Type B pancreatic cell (in vitro differentiated cells): ENCODE measurements at places on chromosomes 6 and 20. TPM values are rescaled to one million over a fixed set of nuclear protein-coding genes. Genes with fewer than 3 reads are reported as not detected.

The TMC2 gene
- not detected in 2 replicates for total RNA-seq

The UQCC2 gene
- total RNA-seq = 79.5 and 98.8 TPM in 2 replicates

The TREML2 gene
- not detected in 2 replicates for total RNA-seq

The TMEM151B gene
- total RNA-seq = 0.52 and 3.2 TPM in 2 replicates

The PTPN1 gene
- 26.6 and 27.6 TPM in 2 replicates for total RNA-seq

The NMBR gene
- total RNA-seq = 0.22 TPM in 1 of 2 replicates, not detected in the other

The NRM gene
- total RNA-seq = 21.8 and 48.9 TPM in 2 replicates

The PKIG gene
- 13.9 and 24.3 TPM in 2 replicates for total RNA-seq

The KCNK16 gene
- 22.6 and 41.1 TPM in 2 replicates for total RNA-seq

The MYCT1 gene
- total RNA-seq = not detected in 2 replicates

The WASF1 gene
- total RNA-seq = 17.7 and 120 TPM in 2 replicates

The PHF1 gene
- 23.8 and 49.6 TPM in 2 replicates for total RNA-seq

The IP6K3 gene
- 0.75 TPM in 1 of 2 replicates, not detected in the other for total RNA-seq

The CTCFL gene
- 0.07 TPM in 2 replicates for total RNA-seq

The CTAGE9 gene
- not detected in 2 replicates for total RNA-seq

The FBXO30 gene
- 8.3 and 11.6 TPM in 2 replicates for total RNA-seq

The TMEM244 gene
- not detected in 2 replicates for total RNA-seq

The GABRR1 gene
- total RNA-seq = 0.12 TPM in 1 of 2 replicates, not detected in the other

The LZTS3 gene
- 17.2 and 17.3 TPM in 2 replicates for total RNA-seq

The SCRT2 gene
- 0.36 TPM in 1 of 2 replicates, not detected in the other for total RNA-seq

The SCGN gene
- 47.1 and 89.1 TPM in 2 replicates for total RNA-seq

The NR2E1 gene
- 0.26 TPM in 1 of 2 replicates, not detected in the other for total RNA-seq

The MRAP2 gene
- 0.74 and 1.4 TPM in 2 replicates for total RNA-seq

The C6orf141 gene
- 9.5 and 19.2 TPM in 2 replicates for total RNA-seq

The SAMHD1 gene
- 33.4 and 52.6 TPM in 2 replicates for total RNA-seq

The TP53INP2 gene
- 39.6 and 60.7 TPM in 2 replicates for total RNA-seq

The VWA7 gene
- total RNA-seq = 6.1 and 6.4 TPM in 2 replicates

The CFAP206 gene
- total RNA-seq = 2.1 and 5.0 TPM in 2 replicates

The NKAIN4 gene
- 6.5 and 10.2 TPM in 2 replicates for total RNA-seq

The SPDEF gene
- 0.62 and 1.6 TPM in 2 replicates for total RNA-seq

The ARHGAP40 gene
- 1.7 and 1.9 TPM in 2 replicates for total RNA-seq

The TAF8 gene
- total RNA-seq = 30.7 and 36.0 TPM in 2 replicates

The MCCD1 gene
- total RNA-seq = not detected in 2 replicates

The HCRTR2 gene
- total RNA-seq = 0.27 TPM in 1 of 2 replicates, not detected in the other

The HLA-DOB gene
- total RNA-seq = 0.88 TPM in 1 of 2 replicates, not detected in the other
